ENCODE measurements at places on chromosomes 5 and 9.

DNA sequence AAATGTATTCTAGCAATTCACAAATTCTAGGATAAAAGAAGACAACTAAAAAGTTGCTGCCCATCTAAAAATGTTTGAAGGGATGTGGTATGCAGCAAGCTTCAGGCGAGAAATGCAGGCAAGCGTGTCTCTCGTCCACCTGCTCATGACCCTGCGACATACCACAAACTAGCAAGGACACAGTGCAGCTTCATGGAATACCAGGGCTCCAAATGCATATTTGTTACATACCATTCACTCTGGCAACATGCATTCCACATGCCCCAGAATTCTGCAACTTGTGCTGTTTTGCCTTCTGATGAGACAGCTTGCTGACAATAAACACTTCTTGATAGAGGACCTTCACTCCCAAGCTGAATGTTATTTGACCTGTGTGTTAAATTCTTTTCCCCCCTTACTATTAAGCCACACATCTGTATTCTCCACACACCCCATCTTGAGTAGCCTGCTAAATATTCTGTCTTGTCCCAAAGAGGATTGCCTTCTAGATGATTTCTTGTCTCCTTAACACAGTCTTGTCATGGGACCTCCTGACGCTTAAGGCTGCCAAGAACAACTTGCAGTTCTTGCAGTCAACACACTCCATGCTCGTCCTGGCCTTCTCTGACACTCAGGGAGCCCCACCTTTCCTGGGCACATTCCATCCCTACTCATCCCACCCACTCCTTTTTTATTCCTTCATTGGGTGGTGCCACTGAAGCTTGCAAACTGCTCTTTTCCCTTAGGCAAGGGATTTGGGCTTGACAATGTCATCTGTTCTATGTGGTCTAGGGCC lies 340.5 kb downstream of the PIK3R1 start:
- no peak for DNase-seq

DNA sequence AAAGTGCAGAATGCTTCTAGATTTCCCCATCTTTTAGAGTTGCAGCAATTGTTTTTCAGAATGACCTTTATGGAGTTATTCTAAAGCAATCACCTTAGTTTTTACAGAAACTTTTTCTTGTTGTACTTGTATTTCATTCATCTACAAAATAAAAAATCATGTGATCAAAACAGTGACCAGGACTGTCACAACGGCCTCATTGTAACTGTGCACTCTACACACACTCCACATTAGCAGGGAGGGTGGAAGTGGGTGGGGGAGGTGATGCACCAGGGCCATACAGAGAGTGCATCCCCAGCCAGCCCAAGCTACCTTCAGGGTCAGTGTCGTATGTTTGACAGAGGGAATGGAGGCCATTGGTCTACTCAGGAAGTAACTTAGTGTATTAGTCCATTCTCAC lies 26.9 kb downstream of the EGFLAM start:
- no peak for DNase-seq

DNA sequence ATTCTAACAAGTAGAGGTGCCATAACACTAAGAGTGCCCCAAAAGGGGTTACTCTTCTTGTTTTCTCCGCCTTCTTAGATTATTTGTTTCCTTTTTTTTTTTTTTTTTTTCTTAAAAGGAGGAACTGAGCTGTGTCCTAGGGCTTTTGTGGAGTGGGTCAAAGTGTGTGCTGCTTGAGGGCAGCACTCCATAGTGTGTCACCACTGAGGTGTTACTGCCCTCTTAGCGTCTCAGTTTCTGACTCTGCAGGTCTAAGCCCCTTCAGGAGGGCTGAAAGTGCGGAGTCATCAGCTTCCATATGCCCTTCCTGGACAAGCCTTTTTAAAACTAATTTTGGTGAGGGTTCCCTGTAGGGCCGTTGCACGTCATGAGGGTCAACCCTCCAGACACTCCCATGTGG lies 12.6 kb upstream of the NANS start:
- DNase-seq: no peak

- DNase-seq: no peak
These were observed 253.5 kb upstream of the HAPLN1 start for GRCh38 chr5:83973925-83974815.

- DNase-seq: no peak
These were observed 70.6 kb downstream of the LRSAM1 start for GRCh38 chr9:127521919-127522304.

DNA sequence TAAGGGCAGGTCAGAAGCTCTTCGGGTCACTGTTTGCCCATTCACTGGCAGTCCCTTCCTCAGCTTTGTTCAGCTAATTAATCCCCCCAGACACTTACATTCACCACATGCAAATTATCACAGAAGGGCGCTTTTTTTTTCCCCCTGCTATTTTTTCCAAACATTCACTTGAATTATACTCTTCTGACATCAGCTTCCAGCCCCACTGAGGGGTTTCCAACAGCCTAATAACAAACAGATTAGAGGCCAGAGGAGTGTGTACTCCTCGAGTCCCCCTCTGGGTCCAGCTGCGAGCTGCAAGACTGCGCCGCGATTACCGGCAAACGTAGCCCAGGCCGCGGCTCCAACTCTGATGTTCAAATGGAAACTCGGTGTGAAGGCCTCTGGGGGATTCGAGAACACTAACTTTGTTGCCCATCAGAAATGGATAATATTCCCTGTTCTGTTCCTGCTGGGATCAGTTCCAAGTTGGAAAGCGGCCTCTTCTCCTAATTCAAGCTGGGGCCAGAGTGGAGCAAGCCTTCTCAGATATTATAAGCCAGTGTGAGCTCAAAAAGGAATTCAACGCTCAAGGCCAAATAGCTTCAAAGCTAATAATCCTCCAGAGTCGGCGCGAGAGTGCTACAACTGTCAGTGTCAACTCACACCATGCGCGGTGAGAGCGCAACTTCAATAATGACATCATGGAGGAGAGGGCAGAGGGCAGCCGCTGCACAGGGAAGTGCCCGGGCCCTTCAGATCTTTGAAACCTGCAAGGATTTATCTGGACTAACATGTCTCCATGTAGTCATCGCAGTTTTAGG lies 560.8 kb downstream of the BNC2 start:
- no peak for DNase-seq

DNA sequence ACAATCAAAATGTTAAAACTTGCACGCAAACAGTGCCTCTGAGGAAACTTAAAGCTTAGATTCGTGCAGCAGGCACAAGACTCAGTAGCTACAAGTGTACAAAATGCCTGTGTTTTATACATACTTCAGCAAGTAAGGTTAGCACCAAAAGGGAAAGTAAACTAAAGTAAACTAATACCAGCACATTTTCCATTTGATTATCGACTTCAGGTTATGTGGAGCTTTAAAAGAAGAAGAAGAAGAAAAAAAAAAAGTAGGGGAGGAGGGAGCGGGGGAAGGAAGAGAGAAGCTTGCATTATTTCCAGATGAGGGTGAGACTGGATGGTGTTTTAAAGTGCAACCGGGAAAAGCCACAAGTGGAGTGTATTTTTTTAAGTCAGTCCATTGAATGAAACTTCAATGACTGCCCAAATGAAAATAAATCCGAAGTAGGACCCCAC lies 596 bp upstream of the ADAMTS6 start:
- no peak for DNase-seq

GRCh38 chr9:113461943-113462342 lies 1.6 kb upstream of the RGS3 start:
- no peak for DNase-seq

DNA sequence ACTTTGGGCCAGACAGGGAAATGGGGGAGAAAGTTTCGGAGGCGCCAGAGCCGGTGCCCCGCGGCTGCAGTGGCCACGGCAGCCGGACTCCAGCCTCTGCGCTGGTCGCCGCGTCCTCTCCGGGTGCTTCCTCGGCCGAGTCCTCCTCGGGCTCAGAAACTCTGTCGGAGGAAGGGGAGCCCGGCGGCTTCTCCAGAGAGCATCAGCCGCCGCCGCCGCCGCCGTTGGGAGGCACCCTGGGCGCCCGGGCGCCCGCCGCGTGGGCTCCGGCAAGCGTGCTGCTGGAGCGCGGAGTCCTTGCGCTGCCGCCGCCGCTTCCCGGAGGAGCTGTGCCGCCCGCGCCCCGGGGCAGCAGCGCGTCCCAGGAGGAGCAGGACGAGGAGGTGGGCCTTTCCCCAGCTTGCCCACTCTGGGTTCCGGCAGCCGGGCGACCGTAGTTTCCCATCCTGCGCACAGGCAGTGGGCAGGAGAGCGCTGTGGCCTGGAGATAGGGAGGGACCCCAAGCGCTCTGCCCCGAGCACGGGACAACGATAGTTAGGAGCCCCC lies 516 bp downstream of the MAST4 start:
- DNase-seq: no peak

GRCh38 chr5:163165277-163165676 lies 272.1 kb upstream of the CCNG1 start:
- DNase-seq: no peak

DNA sequence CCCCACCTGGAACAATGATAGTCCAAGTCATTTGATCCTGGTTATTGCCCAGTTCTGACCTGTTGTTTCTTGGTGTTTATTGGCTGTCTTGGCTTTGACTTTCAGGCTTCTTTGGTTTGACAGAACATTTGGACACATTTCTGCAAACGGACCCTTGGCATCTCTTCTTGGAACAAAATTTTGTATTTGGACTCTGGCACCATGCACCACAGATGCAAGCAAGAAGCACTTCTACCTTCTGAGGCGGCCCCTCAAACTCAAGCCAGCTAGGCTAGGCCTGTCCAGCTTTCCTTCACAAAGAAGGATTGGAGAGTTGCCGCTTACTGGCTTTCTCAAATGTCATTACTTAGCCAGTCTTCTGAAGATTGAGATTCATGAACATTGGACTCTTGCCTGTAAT lies 23.1 kb upstream of the FGF10 start:
- DNase-seq: no peak

DNA sequence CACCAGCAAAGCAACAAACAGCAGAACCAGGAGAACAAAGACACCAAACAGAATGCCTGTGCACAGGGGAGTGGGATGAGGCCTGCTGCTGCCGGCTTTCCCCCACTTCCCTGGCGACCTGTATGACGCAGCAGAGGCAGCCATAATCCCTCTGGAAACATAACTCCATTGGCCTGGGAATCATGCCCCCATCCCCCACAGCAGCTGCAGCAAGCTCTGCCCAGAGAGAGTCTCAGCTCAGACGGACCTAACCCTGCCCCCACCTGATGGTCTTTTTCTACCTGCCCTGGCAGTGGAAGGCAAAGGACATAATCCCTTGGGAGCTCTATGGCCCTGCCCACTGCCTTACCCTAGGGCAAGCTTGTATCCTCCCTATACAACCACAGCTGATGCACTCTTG lies 81.8 kb upstream of the FANCC start:
- DNase-seq: no peak

DNA sequence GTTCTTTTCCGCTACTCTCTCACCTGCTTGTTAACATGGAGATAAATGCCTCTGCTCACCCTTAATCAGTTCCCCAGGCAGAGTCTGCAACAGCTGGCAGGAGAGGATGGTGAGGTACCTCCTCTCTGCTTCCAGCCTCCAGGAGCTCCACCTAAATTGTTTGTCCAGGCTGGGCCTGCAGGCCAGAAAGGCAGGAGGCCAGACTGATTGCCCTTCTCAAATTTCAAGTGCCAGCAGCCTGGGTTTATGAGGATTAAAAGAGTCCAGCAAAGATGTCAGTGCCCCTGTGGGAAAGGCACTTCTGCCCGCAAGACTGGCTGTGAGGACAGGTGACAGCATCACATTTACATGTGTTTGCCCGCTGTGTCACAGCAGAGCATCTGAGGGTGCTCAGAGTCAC lies 19.8 kb downstream of the CORO2A start:
- no peak for DNase-seq

- DNase-seq: peak; percentile 17
These were observed 40.8 kb upstream of the ZCCHC7 start for GRCh38 chr9:37079370-37080164.

DNA sequence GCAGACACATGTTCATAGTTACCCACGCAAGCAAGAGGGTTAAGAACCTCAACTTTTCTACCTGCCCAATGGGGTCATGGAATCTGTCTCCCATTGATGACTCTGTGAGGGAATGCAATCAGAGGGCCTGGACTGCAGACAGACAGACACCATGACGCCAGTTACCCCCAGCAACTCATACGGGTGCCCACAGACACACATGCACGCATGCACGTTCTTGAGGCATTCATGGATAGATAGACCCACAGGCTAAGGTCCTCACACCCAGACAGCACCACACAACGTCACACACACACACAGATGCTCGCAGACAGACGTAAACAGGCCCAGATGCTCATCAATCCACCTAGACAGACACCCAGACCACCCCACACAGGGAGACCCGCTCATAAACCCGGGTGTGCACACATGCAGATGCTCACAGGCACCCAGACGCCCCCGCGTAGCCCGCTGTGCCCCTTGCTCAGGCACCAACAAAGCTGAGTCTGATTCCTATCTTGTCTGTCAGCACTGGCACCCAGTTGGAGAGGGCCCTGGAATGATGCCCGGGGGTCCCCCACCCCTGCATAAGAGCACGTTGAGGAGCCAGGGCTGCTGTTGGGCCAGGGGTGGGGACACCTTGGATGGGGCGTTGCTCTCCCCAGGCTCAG lies 23.6 kb downstream of the LHX2 start:
- no peak for DNase-seq

DNA sequence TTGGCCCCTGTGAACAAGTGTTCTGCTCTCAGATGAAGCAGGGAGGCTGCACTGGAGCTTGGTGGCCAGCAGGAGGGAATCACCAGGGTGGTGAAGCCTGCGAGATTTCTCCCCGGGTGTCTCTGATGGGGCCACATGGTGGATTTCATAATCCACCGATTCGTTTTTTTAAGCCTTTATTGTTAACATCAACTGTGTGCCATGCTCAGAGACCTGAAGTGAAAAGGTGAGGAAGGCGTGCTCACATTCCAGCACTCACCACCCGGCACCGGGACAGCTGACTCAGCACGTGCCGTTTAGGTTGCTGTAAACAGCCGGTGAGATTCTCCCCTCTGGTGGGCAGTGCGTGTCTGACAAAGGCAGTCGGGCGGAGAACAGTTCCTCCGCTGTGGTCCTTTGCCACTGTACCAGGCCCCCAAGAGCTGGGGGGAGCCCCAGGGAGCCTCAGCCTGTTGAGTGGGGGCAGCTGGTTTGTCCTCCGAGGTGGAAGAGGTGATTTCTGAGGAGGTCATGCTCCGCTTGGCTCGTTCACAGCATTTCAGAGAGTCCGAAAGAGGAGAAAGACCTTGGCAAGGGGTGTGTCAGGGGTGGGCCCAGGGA lies 12.7 kb upstream of the AHRR start:
- no peak for DNase-seq

GRCh38 chr9:22079873-22080341 lies 70.8 kb upstream of the CDKN2B start:
- no peak for DNase-seq

Data from cortex of kidney (tissue), 1 donor.